ENCODE measurements at places on chromosomes 3 and 15.

GRCh38 chr3:117483839-117484238 lies 774.3 kb downstream of the TUSC7 start:
- no peak for DNase-seq

GRCh38 chr3:71817262-71817661 lies 32.3 kb upstream of the PROK2 start:
- DNase-seq, result no peak

DNA sequence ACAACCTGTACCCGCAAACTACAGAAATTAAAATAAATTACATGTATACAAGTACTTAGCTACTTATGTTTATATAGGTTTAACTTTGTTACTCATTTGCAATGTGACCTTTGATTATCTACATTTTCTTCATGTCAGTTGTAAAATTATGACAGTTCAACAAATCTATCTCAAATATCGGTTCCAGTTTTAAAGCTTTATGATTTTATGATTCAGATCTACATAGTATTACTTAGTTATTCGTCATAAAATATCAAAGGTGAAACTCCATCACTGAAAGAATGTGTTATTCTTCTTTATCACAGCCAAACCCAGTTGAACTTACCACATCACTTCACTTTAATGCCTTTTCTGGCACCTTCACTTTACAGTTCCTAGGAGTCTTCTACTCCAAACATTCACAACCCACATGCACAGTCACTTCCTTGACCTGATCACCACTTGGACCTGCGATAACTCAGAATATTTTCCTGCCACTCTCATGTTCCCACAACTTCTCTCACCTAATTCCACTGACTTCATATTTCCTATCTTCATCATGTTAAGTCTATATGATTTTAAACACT lies 47.2 kb downstream of the SLITRK3 start:
- no peak for DNase-seq

GRCh38 chr3:159233734-159234133 lies 431.9 kb downstream of the MFSD1 start:
- DNase-seq, result no peak

DNA sequence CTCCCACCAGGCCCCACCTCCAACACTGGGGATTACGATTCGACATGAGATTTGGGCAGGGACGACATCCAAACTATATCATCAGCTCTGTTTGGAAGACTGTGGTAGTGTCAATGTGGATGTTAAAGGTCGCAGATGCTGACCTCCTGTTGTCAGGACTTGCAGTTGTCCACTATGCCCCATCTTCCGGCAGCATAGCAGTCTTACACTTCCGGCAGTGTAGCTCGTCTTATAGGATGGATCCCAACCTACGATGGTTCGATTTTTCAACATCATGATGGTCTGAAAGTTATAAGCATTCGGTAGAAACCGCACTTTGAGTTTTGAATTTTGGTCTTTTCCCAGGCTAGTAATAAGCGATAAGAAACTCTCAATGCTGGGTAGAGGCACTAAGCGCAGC lies 20.6 kb downstream of the CLRN1 start:
- DNase-seq, result no peak
